ENCODE measurements at places on chromosomes 13 and 19. TPM values are rescaled to one million over a fixed set of nuclear protein-coding genes. Genes with fewer than 3 reads are reported as not detected.

GRCh38 chr13:35768073-35768472 lies 291.6 kb upstream of the MAB21L1 start:
- DNase-seq: no peak

DNA sequence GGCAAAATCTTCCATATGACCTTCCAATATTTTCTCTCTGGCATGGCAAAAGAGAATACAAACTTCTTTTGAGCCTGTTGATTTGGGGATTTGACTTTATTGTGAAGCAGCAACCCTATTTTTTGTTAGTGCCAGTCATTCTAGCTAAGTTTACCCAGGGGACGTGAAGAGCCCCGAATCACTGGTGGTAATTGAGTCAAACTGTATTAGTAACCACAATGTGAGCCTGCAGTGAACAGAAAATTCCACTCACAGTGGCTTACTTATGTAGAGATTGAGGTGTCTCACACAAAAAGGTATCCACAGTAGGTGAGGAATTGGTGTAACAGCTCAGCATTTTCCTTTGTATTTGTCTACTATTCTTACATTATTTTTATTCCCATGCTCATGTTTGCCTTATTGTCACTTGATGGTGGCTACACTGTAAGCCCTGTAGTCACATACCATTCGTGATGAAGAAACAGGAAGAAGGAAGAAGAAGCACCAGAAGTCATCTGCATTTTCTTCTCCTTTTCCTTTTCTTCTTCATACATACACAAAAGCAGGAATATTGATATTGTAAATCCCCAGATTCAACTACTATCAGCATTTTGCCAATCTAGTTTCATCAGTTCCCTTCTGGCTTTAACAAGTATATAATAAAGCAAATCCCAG lies 33.3 kb upstream of the MYCBP2 start:
- no peak for DNase-seq

- DNase-seq: no peak
Measured at GRCh38 chr19:40363069-40363468, 14.6 kb downstream of the PLD3 start.

DNA sequence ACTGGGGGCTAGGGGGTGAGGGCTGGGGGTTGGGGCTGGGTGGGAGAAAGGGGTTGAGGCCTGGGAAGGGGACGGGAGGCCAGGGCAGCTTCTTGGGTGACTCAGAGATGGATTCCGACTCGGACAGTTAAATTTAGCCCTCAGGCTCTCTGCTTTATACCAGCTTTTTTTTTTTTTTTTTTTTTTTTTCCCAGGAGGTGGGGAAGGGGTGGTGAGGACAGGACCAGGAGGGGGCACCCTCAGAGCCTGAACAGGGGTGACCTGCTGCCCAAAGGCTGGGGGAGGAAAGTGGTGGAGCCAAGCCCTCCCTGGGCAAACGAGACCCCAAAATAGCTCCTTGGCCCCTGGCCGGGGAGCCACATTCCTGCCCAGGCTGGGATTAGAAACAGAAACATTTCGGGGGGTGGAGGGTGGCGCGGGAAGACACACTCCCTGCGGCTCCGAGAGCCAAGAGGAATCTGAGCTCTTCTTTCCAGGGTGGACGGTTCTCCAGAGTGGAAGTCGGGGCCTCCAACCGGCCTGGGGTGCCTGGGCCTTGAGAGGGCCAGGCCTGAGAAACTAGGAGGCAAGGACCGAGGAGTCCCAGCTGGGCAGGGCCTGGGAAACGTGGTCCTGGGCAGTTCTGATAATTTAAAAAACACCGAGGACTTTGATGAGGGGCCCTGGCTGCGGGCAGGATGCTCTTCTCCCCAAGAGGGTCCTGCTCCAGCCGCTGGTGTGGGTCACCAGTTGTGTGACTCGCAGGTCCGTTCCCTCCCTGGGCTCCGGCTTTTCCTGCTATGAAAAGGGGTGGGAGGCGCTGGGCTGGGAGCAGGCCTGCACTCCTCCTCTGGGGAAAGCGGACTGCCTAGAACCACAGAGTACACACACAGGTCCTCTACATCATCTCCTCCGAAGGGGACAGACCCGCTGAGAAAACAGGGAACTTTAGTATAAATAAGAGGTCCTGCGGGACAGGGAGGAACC lies 813 bp upstream of the DMPK start:
- no peak for DNase-seq

DNA sequence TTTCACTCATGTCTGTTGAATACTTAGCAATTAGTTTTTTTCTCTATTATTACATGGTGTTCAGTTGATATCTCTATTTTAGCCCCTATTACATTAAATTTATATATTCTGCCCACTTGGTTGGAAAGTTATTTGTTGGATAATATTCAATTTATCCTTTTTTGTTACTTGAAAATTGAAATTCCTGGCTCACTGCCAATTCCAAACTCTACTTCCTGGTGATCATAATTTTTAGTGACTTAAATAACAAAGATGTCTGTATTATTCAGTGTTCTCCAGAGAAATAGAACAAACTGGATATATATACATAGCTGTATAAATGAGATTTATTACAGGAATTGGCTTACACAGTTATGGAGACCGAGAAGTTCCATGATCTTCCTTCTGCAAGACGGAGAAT lies 93.6 kb downstream of the GPC5 start:
- DNase-seq: no peak

GRCh38 chr19:5591476-5591875 lies 23.7 kb upstream of the TINCR start:
- no peak for DNase-seq

- peak; percentile 50 for DNase-seq
Measured at GRCh38 chr19:7783991-7784423, 21.0 kb downstream of the CLEC4M start.

GRCh38 chr13:72884101-72884500 lies 102.2 kb downstream of the PIBF1 start:
- DNase-seq: no peak

- DNase-seq: no peak
Measured at GRCh38 chr13:44876782-44877324, 112.4 kb downstream of the NUFIP1 start.

DNA sequence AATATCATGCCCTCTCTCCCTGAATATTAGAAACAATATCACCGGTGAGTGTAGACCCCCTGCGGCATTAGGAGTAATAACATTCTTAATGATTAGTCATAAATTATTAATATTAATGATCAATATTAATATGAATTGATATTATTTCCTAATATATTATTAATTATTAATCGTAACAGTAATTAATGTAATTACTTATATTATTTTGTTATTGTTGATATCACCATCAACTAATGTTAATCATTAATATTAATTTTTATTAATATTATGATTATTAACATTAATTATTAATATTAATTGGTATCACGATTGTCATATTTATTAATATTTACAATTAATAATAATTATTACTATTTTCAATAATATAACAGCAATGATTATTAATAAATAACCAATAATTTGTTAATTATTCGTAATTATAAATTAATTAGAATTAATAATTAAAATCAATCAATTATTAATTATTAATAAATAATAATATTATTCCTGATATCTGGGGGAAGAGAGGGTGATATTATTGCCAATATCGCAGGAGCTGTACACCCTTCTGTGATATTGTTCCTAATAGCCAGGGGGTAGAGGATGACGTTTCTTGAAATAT lies 528.8 kb upstream of the PCDH20 start:
- no peak for DNase-seq

DNA sequence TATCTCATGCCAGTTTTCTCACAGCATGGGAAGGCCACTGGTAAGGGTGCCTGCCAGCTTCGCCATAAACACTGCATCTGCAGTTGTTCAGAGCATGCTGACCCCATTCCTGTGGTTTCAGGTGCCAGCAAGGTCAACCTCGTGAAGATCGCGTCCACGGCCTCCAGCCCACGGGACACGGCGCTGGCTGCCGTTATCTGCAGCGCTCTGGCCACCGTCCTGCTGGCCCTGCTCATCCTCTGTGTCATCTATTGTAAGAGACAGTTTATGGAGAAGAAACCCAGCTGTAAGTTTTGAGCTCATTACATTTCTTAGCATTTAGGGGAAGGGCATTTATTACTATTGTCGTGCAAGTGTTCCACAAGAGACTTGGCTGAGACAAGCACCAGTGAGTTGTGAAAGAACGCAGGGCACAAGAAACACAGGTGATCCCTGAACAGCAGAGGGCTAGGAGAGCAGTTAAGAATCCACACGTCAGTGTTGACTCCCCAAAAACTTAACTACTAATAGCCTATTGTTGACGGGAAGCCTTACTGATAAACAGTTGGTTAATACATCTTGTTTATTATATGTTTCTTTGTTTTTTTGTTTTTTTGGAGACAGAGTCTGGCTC lies 88.8 kb downstream of the TNFRSF19 start:
- DNase-seq: no peak

DNA sequence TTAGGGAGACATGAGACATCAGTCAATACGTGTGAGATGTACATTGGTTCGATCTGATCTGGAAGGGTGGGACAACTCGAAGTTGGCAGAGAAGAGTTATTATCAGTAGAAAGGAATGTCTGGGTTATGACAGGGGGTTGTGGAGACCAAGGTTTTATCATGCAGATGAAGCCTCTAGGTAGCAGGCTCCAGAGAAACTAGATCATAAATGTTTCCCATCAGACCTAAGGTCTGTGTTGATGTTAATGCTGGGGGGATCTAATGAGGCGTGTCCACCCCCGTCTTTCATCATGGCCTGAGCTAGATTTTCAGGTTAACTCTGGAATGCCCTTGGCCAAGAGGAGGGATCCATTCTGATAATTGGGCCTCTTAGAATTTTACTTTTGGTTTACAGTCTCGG lies 187.0 kb upstream of the KL start:
- DNase-seq: no peak

- no peak for DNase-seq
Measured at GRCh38 chr19:40744554-40745401, 5.5 kb downstream of the ACTMAP start.

- DNase-seq: no peak
Measured at GRCh38 chr13:29681864-29682263, 86.4 kb upstream of the SLC7A1 start.

DNA sequence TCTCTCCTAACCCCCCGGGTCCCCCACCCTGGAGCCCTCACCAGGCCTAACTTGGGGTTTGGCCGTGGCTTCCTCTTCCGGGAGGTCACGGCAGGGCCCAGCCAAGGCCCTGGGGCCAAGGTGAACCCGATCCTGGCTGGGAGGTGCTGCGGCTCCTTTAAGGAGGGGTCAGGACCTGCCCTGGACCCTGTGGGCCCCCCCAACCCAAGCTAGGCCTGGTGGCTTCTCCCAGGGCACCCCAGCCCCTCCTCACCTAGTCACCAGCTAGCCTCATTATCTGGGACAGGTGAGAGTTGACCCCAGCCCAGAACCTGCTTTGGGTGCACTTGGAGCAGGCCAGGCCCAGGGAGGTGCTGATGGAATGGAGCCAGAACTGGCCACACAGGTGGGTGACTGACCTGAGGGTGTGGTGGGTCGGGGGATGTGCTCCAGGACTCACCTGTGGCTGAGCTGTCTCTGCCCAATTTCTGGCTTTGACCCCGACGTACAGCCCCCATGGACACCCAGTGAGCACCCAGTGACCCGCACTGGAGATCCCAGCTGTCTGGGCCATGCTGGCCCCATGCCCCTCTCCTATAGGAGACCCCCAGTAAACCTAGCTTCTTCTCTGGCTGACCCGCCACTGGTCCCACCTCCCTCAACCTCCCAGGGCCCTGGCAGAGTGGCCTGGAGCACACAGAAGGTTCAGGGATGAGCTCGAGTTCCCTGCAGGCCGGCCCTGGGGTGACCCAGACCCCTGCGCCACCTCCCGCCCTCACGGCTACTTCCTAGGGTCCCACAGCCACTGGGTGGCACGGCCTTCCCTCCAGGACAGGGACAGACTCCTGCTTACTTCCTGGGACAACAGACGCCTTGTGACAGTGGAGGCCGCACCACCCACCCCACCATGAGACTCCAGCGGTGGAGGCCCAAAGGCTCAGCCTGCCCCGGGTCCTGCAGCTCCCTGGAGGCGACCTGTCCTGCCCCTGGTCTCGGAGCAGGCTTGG lies 6.7 kb upstream of the MKNK2 start:
- no peak for DNase-seq

DNA sequence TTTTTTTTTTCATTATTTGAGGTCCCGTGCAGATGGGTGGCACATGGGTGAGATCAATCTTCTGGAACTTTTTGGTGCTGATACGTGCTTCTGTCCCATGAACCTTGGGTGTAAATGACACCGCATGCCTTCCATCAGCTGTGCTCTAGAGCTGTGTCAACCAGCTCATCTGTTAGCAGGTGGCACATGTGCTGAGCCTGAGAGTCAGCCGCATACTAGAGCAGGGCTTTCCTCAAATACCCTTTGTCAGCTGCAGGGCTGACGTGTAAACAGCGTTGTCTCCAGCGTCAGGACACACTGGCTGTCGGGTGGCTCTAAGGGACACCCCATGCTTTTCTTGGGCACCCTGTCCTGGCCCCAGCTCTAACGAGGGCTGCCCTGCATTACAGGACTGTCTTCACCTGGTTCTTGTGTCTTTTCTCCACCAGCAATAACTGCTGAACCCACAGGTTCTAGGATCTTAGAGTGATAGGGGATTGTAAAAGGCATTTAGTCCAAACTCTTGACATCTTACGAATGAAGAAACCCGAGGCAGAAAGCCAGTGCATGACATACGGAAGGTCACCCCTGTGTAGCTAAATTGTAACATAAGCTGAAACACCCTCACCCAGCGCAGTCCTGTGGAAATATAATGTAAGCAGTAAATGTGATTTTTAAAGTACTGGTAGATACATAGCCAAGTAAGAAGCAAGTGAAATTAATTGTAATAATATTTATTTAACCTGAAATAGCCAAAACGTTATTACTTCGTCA lies 119.5 kb downstream of the LRCH1 start:
- DNase-seq: no peak

DNA sequence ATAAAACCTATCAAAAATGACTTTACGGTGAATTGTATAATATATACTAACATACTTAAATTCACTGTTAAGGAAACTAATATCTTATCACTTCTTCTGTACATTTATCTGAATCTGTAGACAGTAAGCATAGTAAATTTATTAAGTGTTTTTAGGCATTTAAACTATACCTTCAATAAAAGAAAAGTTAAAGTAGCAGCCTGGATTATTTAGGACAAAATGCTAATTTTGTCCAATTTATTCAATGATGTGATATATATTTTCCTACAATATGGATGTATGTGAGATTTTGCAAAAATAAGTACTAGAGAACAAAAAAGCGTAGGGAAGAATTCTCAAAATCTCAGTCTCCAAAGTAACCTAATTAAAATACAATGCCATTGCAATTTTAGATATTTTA lies 299.9 kb downstream of the GPC5 start:
- no peak for DNase-seq

GRCh38 chr19:52665027-52665426 lies 26.9 kb upstream of the ZNF83 start:
- no peak for DNase-seq

SLC27A5 gene
- 5.8 TPM for total RNA-seq

CTXN1 gene
- 12.0 TPM for total RNA-seq

PSG7 gene
- total RNA-seq: not detected

DLEU7 gene
- total RNA-seq: not detected

FRY gene
- total RNA-seq: 3.2 TPM

All from Calu3 (cell line).